ENCODE measurements at places on chromosomes 3 and 15.
A peak's percentile ranks its signal among the peaks of the same experiment; 100 is the strongest.

DNA sequence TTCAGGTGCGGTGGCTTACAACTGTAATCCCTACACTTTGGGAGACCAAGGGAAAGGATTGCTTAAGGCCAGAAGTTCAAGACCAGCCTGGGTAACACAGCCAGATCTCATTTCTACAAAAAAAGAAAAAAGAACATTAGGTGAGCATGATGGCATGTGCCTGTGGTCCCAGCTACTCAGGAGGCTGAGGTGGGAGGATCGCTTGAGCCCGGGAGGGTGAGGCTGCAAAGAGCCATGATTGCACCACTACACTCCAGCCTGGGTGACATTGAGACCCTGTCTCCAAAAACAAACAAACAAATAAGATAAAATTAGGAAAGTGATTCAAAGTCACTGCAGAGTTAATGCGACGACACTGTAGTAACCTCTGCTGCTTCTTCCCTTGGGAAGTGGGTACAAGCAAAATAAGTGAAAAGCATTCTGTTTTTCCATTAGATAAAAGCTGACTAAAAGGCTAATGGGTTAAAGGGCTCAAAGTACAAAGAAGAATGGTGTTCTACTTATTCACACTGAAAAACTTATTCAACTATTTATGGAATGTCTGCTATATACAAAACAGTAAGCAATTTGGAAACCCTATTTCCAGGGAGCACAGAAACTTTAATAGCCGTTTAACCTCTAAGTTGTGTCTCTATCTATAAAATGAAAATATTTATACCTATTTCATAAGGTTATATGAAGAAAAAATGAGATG is 8.0 kb upstream of the RPS27L start:
- DNase-seq = no peak

DNA sequence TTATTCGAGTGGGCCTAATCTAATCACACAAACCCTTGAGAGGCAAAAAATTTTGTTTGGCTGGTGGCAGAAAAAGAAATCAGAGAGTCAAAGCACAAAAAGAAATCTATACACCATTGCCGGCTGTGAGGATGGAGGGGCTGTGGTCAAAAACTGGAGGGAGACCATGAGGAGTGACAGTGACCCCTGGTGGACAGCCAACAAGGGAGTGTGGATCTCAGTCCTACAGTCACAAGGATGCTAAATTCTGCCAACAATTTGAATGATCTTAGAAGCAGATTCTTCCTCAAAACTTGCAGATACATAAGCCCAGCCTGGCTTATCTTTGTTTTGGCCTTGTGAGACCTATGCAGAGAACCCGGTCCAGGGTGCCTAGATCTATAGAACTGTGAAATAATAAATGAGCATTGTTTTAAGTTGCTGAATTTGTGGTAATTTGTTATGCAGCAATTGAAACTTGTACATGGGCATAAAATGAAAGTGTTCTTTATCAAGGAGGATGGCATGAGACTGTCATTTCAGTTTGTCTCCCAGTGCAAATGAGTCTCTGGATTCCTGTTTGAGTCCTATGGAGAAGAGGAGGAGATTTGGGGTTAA is 103.0 kb upstream of the ARHGEF26 start:
- DNase-seq = peak; percentile 49

DNA sequence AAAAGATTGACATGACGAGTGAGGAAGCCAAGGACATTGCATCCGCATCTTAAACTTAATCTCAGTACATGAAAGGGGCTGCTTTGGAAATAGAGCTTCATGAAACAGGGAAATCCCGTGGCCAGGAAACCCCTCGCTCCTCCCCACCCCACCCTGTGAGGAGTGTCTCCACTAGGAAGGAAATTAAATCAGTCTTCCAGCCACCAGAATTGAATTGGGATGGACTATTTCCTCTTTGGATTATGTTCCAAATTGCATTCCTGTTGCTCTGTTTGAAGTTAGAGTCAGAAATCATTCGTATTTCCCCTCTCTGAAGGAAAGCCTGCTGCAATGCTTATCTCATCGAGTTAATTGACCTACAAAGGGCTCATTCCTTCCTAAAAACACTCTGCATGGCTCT is 35.8 kb downstream of the CLDN11 start:
- no peak for DNase-seq

GRCh38 chr3:160196511-160197104 is 28.6 kb upstream of the C3orf80 start:
- no peak for DNase-seq

DNA sequence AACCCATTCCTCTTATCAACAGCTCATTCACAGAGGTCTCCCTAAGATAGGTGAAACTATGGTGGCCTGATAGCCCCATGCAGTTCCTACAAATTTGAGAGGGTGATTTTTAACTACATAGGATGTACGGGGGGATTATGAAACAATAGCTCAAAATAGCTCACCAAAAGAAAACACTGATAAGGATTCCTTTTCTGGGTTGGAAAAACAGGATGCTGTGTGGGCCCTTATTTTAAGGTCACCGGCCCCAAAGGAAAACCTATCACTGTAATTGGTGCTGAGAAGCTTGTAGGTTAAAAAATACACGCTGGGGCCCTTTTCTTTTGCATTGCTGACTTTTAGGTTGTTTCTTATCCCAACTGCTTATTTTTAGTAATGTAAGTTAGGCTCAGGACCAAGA is 627.4 kb downstream of the MAGI1 start:
- DNase-seq = no peak

- DNase-seq = peak; percentile 95
These were observed 51.6 kb upstream of the ABHD17C start for GRCh38 chr15:80643431-80643951.

DNA sequence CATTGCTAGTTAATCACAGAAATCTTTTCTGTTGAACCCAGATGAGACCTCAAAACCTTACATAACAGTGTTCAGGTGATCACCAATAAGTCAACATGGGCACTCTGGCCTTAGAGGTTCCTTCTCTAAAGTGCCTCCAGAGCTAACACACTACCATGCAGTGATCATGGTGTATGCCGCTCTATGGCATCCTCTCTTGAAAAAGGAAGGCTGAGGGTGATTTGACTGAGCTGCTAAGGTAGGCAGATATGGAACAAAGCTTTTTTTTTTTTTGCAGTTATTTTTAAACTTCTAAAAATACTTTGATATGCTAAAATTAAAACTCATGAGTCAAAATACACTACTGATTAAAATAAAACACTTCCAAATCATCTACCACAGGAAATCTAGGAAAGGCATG is 46.0 kb downstream of the IGF2BP2 start:
- no peak for DNase-seq

- no peak for DNase-seq
These were observed at the start of gene MCF2L2 for GRCh38 chr3:183428447-183429211. TSS of gene MCF2L2 (minus strand) at chr3:183428619. CDS start at chr3:183427977, 642 bp downstream.

GRCh38 chr15:72797338-72797689 is 13.8 kb upstream of the ADPGK start:
- DNase-seq = no peak

All from AML-193 (cell line).